A172 (cell line): ENCODE measurements at places on chromosomes 1 and 21.

- DNase-seq, result peak; percentile 56
These were observed 45.5 kb upstream of the ETS2 start for GRCh38 chr21:38760017-38760761.

DNA sequence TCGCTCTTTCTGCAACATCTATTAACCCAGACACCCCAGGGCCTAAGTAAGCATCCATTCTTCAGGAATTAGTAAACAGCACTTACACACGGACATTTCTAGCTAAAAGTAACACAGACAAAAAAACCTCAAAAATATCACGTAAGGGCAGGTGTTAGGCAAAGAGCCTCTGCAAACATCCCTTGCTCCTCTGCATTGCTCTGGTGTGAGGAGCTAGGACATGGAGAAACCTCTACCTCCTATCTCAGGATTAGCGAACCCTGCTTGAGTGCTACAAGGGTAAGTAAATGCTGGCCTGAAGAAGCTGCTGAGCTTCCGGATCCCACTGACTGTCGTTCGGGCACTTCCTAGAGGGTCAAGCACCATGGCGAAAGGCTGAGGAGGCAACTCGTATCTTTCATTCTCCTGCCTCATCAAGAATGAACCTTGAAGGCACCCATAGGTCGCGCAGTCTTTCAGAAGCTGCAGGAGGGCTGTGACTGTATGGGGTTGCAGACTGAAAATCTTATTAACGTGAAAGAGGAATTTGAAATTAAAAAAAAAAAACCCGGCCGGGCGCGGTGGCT is 2.1 kb downstream of the PTGER3 start:
- no peak for DNase-seq

GRCh38 chr1:191913260-191913977 is 244.8 kb upstream of the RGS18 start:
- DNase-seq, result no peak

- peak; percentile 81 for DNase-seq
These were observed 816 bp downstream of the IL6R start for GRCh38 chr1:154405747-154406571.

GRCh38 chr21:45410151-45410864 is 5.3 kb downstream of the COL18A1 start:
- DNase-seq, result no peak

DNA sequence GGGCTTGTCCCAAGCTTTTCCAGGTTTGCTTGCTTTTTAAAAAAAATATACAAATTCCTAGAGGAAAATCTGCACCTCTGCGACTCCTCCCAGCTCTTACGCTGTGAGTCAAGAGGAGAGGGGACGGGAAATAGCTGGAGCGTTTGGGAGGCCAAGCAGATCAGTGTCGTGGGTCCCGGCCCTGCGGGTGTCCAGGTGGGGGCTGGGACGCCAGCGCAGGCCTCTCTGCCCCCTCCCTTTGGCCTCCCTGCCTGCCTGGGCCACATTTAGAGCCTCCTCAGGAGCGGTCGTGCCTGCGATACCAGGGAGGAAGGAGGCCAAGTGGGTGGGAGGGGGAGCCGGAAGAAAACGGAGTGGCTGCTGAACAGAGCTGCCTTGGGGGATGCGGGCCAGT is 9.0 kb downstream of the WNT4 start:
- no peak for DNase-seq

- DNase-seq, result no peak
These were observed 9.9 kb downstream of the PODN start for GRCh38 chr1:53071915-53072314.

DNA sequence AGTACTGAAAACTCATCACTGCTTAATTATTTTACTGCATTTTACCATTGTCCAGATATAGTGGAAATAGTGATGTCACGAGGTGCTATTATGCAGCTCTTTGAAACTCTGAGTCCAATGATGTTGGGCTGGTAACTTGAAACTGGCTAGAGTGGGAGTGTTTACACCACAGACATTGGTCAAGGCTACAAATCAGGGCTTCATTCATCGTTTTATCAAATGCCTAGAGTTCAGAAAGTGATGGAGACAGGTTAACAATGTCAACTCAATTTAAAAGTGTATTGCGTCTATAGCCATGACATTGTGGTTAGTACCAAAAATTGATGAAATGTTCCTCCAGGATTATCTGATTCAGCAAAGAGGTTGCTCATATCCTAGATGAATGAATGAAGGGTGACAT is 12.7 kb downstream of the PADI1 start:
- DNase-seq, result no peak

DNA sequence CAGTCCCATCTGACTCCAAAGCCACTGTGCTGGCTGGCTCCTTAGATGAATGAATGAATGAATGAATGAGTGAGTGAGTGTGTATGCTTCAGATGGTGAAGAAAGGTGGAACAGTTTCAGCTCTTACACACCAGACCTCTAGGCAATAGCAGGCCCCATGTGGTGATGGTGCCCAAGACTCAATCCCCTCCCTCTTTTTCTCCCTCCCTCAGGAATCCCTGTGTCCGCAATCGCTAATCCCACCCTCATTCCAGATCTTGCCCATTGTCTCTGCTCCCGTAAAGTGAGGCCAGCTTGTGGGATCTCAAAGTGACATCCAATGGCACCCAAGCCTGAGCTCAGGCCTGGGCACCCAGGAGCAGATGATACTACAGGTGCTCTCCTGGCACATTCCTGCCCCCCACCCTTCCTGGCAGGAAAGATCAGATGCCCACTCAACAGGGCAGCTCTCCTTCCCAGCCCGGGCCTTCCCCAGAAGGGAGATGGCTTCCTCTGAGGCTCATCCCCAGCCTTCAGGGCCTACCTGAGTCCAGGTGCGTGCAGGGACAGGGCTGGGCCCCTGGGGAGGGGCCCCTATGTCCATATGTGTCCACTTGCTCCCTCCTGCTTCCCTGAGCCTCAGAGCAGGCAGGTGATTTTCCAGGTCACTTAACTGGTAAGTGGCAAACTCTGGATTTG is 106.4 kb downstream of the HMGB4 start:
- DNase-seq, result no peak

DNA sequence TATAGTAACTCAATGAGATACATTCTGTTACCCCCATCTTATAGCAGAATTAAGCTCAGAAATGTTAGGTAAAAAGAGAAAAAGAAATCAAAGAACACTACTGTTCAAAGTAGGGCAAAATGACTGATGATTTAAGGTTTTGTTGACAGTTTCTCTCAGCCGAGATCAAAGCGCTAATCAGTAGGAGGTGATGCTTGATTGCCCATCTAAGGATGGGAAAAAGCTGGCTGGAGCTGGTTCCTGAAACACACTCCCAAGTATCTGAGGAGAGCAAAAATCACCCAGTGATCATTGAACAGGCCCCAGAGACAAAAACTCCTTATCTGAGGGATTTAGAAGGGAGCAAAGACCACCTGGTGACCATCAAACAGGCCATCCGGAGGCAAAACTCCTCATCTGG is 64.5 kb upstream of the CSF1 start:
- no peak for DNase-seq

DNA sequence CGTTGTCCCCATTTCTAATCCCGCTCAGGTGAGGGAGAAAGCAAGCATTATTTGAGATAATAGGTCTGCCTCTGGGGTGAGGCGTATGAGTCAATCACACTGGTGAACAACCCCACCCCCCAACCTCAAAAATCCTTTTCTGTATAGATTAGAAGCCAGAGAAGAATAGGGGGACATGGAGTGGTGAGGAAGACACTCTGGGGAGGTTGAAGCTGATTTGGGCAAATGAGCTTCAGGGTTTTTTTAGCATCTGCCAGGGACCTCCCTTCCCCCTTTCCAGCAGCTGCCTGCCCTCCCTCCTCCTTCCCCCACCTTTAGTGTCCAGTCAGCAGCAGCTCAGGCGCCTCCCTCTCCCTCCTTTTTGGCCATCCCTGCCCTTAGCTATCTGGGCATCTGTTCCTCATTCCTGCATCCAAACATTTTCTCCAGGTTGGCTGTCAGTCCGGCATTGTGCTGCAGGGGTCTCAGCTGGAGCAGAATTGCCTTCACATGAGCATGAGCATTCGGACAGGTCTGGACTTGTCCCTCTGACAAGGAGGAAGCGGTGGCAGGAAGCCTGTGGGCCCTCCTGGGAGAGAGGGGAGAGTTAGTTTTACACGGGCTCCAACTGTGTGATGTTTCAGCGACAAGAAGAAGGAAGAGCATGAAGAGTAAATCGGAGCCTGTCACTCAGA is 30.8 kb upstream of the PTGFRN start:
- DNase-seq, result peak; percentile 5

- DNase-seq, result no peak
These were observed 6.2 kb upstream of the BTG2 start for GRCh38 chr1:203299169-203299568.
